ENCODE measurements at places on chromosomes 4 and X. TPM values are rescaled to one million over a fixed set of nuclear protein-coding genes. Genes with fewer than 3 reads are reported as not detected.

GAGE12J gene
- not detected for total RNA-seq

RTL3 gene
- total RNA-seq: not detected

ZAR1 gene
- not detected for total RNA-seq

USP26 gene
- total RNA-seq: not detected

MTTP gene
- 0.26 TPM for total RNA-seq

STAP1 gene
- total RNA-seq: 3.5 TPM

CXCL9 gene
- total RNA-seq: not detected

TMSB15A gene
- total RNA-seq: 11.2 TPM

ITM2A gene
- total RNA-seq: 97.7 TPM

ZCCHC18 gene
- total RNA-seq: 3.6 TPM

GUCY2F gene
- total RNA-seq: not detected

TCEAL4 gene
- total RNA-seq: 95.5 TPM

CCNB3 gene
- total RNA-seq: 0.33 TPM

MAP9 gene
- total RNA-seq: 9.2 TPM

BMX gene
- total RNA-seq: 0.74 TPM

RFC1 gene
- total RNA-seq: 47.5 TPM

UGT8 gene
- total RNA-seq: 4.1 TPM

AMBN gene
- not detected for total RNA-seq

BMPR1B gene
- total RNA-seq: 5.4 TPM

HSD17B13 gene
- total RNA-seq: not detected

RXFP1 gene
- total RNA-seq: not detected

MTNR1A gene
- total RNA-seq: not detected

EIF4E gene
- 78.9 TPM for total RNA-seq

ETDB gene
- total RNA-seq: not detected

RAB9B gene
- 2.3 TPM for total RNA-seq

HPSE gene
- 41.0 TPM for total RNA-seq
